ENCODE measurements at places on chromosomes 2 and 18. TPM values are rescaled to one million over a fixed set of nuclear protein-coding genes. Genes with fewer than 3 reads are reported as not detected.

GRCh38 chr2:241852981-241853631 lies 5.6 kb downstream of the PDCD1 start:
- peaks cover 27% of the 10 kb centered on the region for H3K36me3 ChIP-seq
- H3K27ac ChIP-seq: no peak overlapping the region
- DNase-seq: peak; percentile 9
- no peaks in the 10 kb centered on the region for H3K27me3 ChIP-seq
- H3K4me1 ChIP-seq: peaks cover 11% of the 10 kb centered on the region
- no peak overlapping the region for H3K4me3 ChIP-seq

GRCh38 chr2:241980193-241980592 lies 110.7 kb downstream of the RTP5 start:
- H3K36me3 ChIP-seq: peaks cover 4% of the 10 kb centered on the region
- H3K27ac ChIP-seq: no peak overlapping the region
- no peak overlapping the region for H3K4me3 ChIP-seq
- no peak for DNase-seq
- H3K4me1 ChIP-seq: peaks cover 5% of the 10 kb centered on the region

- no peak overlapping the region for H3K4me3 ChIP-seq
- H3K36me3 ChIP-seq: peaks cover 6% of the 10 kb centered on the region
- DNase-seq: no peak
- no peaks in the 10 kb centered on the region for H3K27me3 ChIP-seq
- H3K4me1 ChIP-seq: peaks cover 39% of the 10 kb centered on the region
Observed at GRCh38 chr18:62537946-62538345, 15.1 kb downstream of the ZCCHC2 start.

- H3K27me3 ChIP-seq: peaks cover 2% of the 10 kb centered on the region
- no peak overlapping the region for H3K27ac ChIP-seq
- H3K36me3 ChIP-seq: no peaks in the 10 kb centered on the region
- no peaks in the 10 kb centered on the region for H3K4me1 ChIP-seq
Observed at GRCh38 chr2:1817256-1818051, 73.1 kb upstream of the PXDN start.

DNA sequence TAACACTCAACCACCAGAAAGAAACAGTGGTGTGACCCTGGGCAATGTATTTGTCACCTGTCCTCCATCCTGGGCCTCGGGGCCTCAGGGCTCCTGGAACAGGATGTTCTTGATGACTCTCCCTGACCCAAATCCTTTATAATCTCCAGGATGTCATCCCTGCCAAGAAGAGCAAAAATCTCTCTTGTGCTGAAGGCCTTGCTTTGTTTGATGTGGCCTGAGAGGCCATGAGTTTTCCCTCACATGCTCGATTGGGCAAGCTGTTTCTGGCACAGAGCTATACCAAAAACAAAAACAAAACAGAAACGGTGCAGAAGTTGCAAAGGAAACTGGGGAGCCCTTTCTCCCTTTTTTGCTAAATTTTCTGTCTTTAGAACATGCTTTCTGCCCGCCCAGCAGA lies 35.7 kb upstream of the ST3GAL5 start:
- H3K4me1 ChIP-seq: peaks cover 2% of the 10 kb centered on the region
- no peak overlapping the region for H3K4me3 ChIP-seq
- no peak overlapping the region for H3K27ac ChIP-seq
- peaks cover 2% of the 10 kb centered on the region for H3K27me3 ChIP-seq
- no peak for DNase-seq

- H3K4me1 ChIP-seq: no peaks in the 10 kb centered on the region
- H3K27me3 ChIP-seq: no peaks in the 10 kb centered on the region
- no peak overlapping the region for H3K4me3 ChIP-seq
- H3K27ac ChIP-seq: no peak overlapping the region
- H3K36me3 ChIP-seq: peaks cover 11% of the 10 kb centered on the region
Observed at GRCh38 chr2:239107936-239108335, 260.1 kb downstream of the TWIST2 start.

- no peak overlapping the region for H3K27ac ChIP-seq
- H3K27me3 ChIP-seq: no peaks in the 10 kb centered on the region
- no peak for DNase-seq
Observed at GRCh38 chr18:62862466-62862865, 147.1 kb downstream of the PHLPP1 start.

DNA sequence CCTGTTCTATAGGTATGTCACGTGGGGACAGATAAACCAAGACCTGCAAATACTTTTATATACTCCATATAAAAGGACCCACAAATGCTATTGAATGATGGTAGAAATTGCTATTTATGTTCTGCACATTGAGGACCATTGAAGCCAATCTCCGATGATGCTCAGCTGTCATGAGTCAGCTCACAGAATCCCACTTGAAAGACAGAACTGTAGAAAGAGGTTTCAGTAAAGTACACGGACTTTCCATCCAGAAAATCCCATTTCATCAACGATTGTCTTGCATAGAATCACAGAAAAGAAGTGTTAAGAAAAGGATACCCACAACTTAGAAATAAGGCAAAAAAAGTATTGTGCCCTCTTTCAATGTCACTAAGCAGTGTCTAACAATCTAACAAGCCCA lies 169.0 kb upstream of the COPS8 start:
- no peak overlapping the region for H3K4me3 ChIP-seq
- no peaks in the 10 kb centered on the region for H3K4me1 ChIP-seq
- H3K27me3 ChIP-seq: peaks cover 12% of the 10 kb centered on the region
- no peak overlapping the region for H3K27ac ChIP-seq

- no peak for DNase-seq
- no peaks in the 10 kb centered on the region for H3K4me1 ChIP-seq
- H3K27ac ChIP-seq: no peak overlapping the region
- no peak overlapping the region for H3K4me3 ChIP-seq
Observed at GRCh38 chr2:41829052-41829451, 218.8 kb upstream of the PKDCC start.

DNA sequence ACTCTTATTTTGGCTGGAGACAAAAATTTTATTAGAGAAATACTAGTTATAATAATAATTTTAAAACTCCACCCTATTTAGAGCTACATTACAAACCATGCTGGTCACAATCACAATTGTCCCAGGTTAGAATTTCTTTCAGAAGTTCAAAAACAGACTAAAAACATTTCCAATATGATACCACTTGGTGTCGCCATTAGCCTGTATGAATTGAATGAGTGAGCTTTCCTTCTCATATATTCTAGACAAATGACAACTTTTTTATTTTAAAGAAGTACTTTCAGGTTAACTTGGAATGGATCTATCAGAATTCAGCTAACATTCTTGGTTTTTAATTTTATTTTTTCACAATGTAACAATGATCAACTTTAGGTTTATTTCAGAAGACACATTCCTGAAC lies 48.0 kb downstream of the SERPINB8 start:
- no peaks in the 10 kb centered on the region for H3K36me3 ChIP-seq
- H3K27ac ChIP-seq: no peak overlapping the region
- no peak overlapping the region for H3K4me3 ChIP-seq
- no peaks in the 10 kb centered on the region for H3K4me1 ChIP-seq
- no peaks in the 10 kb centered on the region for H3K27me3 ChIP-seq
- no peak for DNase-seq

DNA sequence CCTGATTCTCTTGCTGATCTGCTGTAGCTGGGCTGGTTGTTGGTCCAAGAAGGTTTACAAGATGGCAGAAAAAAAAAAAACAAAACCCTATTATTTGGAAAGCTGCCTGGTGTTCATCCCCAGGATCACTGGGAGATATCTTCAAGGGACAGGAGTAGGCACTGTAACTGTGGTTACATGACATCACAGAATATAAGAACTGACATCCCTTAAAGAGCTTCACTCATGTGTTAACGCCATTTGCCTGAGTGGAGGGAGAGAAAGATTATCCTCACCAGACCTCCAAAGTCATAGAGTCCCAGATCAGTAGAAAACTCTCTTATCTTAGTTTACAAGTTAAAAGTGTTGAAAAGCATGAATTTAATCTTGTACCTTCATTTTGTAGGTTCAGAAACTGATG lies 95.3 kb upstream of the BZW1 start:
- peaks cover 21% of the 10 kb centered on the region for H3K4me1 ChIP-seq
- H3K27me3 ChIP-seq: peaks cover 11% of the 10 kb centered on the region
- H3K36me3 ChIP-seq: no peaks in the 10 kb centered on the region

Gene MDH1B
- 0.74 TPM for total RNA-seq

Gene DLX1
- not detected for total RNA-seq

Gene CXCR1
- not detected for total RNA-seq

Gene DQX1
- 0.33 TPM for total RNA-seq

Gene SERPINB2
- not detected for total RNA-seq

Gene PLCL1
- total RNA-seq: 1.9 TPM

Gene GPAT2
- total RNA-seq: 15.4 TPM
